ENCODE measurements at places on chromosomes 1 and 21. TPM values are rescaled to one million over a fixed set of nuclear protein-coding genes. Genes with fewer than 3 reads are reported as not detected.

- DNase-seq: no peak
Measured at GRCh38 chr1:212401838-212402582, 12.7 kb downstream of the PACC1 start.

Gene CR1
- not detected for polyA plus RNA-seq

- peak; percentile 14 for DNase-seq
Measured at GRCh38 chr1:219783605-219784235, 144.6 kb downstream of the SLC30A10 start.

Gene ZMYM1
- polyA plus RNA-seq: 4.1 TPM

Gene WNT3A
- polyA plus RNA-seq: not detected

- DNase-seq: no peak
Measured at GRCh38 chr1:224623743-224624333, 7.7 kb downstream of the CNIH3 start.

Data from SK-N-SH (cell line).